ENCODE measurements at places on chromosomes 16 and 17.
A peak's percentile ranks its signal among the peaks of the same experiment; 100 is the strongest.

GRCh38 chr16:49462362-49462988, 88.9 kb downstream of the C16orf78 start:
- DNase-seq, result no peak
- H3K4me1 ChIP-seq, result peaks cover 12% of the 10 kb centered on the region
- peaks cover 9% of the 10 kb centered on the region for H3K36me3 ChIP-seq
- H3K27me3 ChIP-seq, result peaks cover 14% of the 10 kb centered on the region
- no peak overlapping the region for H3K4me3 ChIP-seq

- DNase-seq, result no peak
- no peak overlapping the region for H3K4me3 ChIP-seq
- H3K27ac ChIP-seq, result no peak overlapping the region
- H3K27me3 ChIP-seq, result no peaks in the 10 kb centered on the region
- peaks cover 4% of the 10 kb centered on the region for H3K36me3 ChIP-seq
Observed at GRCh38 chr16:21653571-21653970, 1.2 kb upstream of the IGSF6 start.

GRCh38 chr17:29718446-29719039, 95.8 kb upstream of the CORO6 start:
- H3K27me3 ChIP-seq, result peaks cover 5% of the 10 kb centered on the region
- H3K4me1 ChIP-seq, result peaks cover 48% of the 10 kb centered on the region
- peaks cover 11% of the 10 kb centered on the region for H3K36me3 ChIP-seq
- no peak for DNase-seq

DNA sequence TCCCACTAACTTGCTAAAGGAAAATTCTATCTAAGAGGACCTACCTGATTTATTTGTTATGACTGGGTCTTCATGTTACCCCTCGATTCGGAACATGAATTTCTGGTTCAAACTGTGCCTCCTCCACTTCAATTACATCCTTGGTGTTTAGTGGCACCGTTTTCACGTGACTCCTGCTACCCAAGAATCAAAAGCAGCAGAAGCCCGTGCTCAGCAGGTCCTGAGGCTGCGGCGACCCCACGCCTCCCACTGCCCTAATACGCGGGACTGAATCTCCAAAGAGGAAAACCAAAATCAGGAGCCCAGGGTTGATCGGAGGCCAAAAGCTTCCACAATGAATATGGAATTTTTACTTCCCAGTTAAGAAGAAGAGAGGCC, 94.0 kb upstream of the METRNL start:
- no peaks in the 10 kb centered on the region for H3K36me3 ChIP-seq
- no peaks in the 10 kb centered on the region for H3K27me3 ChIP-seq
- no peak overlapping the region for H3K27ac ChIP-seq
- peaks cover 5% of the 10 kb centered on the region for H3K4me1 ChIP-seq

DNA sequence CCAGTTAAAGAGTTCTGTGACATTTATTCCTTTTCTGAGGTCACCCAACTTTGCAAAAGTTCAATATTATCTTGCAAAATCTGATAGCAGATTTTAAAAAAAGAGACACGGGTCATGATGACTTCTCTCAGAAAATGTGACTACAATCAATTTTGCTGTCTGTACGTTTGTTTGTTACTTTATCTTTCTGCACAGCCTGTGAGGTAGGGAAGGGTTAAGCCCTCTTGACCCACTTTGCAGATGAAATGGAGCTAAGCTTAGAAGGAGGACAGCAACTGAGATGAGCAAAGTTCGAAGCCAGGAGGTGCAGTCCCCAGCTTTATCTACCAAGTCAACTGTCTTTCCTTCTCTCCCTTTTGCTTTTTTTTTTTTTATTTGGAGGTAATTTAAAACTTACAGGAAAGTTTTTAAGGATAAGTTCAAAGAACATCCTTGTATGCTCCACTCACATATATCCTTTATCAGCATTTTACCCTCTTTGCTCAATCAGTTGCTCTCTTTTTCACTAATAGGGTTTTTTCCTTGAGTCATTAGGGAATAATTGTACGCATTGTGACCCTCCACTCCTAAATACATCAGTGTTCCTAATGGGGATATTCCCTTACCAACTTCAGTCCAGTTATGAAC, 86.8 kb downstream of the MSI2 start:
- no peak overlapping the region for H3K27ac ChIP-seq
- no peaks in the 10 kb centered on the region for H3K27me3 ChIP-seq
- no peak for DNase-seq

DNA sequence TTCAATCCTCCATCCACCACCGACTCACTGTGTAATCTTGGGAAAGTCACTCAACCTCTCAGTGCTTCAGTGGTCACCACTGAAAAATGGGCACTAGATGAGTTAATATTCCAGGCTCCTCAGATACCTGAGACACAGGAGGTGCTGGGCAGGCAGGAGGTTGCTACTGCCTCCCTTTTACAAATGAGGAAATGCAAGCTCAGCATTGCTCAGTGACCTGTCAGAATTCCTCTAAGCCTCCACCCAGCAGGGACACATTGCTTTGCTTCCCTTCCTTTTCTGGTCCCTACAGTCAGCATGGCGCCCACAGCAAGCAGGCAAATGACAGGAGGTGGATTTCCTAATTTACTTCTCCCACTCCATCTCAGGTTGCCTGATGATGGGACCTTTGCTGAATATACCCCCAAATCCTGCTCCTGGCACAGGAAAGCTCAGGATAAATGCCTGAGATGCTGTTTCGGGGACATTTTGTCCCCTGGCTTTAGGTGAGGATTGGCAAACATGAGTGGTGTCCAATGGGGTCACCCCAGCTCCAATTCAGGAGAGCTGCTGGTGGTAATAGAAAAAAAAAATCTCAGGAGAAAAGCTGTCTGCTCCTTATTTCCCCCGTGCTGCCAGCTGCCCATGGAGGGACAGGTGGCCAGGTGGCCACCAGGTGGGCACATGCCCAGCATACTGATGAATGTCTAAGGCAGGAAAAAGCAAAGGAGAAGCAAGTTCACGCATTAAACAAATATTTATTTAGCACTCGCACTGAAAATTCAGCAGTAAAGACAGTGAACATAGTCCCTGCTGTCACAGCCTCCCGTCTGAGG, 5.0 kb upstream of the KRT13 start:
- peaks cover 5% of the 10 kb centered on the region for H3K27me3 ChIP-seq
- H3K4me1 ChIP-seq, result no peaks in the 10 kb centered on the region
- H3K36me3 ChIP-seq, result no peaks in the 10 kb centered on the region
- no peak overlapping the region for H3K27ac ChIP-seq

- peaks cover 10% of the 10 kb centered on the region for H3K27me3 ChIP-seq
- peak overlapping the region; percentile 77 for H3K4me3 ChIP-seq
- H3K27ac ChIP-seq, result peak overlapping the region; percentile 100
- DNase-seq, result peak; percentile 28
Observed at GRCh38 chr17:63634163-63634562, 11.9 kb downstream of the MAP3K3 start.
